Activated naive CD8-positive, alpha-beta T cell treated with anti-CD3 and anti-CD28 coated beads, Interleukin-2, amount 10 ng/mL, durations not matched to agents 7 days and 5 days (primary cell): ENCODE measurements at places on chromosomes 3 and 15.
A peak's percentile ranks its signal among the peaks of the same experiment; 100 is the strongest.

DNA sequence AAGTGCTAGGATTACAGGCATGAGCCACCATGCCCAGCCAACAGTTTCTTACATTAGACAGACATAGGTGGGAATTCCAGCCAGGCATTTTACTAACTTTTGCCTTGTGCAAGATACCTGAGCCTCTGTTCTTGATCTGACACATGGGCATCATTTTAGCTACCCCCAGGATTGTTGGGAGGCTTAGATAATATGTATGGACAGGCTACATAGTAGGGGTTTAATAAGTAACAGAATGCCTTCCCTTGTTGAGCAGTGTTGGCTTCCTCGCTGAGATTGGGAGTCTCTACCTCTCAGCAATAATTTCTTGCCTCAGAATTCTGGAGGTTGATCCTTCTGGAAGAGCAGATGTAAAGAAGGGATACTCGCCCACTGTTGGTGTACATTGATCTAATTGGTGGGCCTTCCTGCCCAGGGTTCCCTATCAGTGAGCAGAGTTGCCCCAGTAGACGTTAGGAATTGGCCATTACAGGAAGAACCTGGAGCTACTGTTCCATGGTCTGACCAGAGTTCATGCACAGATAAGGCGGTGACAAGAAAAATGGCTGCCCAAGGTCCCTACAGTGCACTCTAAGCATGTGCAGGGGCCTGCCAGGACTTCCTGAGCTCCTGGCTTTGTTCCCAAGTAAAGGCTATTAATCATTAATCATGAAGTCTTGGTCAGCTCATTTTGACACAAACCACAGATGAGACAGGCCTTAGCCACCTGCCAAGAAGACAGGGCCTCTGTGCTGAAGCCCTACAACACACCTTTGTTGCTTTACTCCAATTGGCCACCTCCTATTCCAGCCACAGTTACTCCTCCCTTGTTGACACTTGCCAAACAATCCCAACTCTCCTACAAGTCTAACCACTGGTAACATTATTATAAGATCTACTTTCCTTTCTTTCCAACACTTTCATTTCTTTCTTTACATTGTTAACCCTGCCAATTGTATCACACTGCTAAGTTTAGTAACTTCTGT, 5.0 kb upstream of the IL17RE start:
- no peak for DNase-seq

- no peak for DNase-seq
These were observed 781.2 kb downstream of the ROBO1 start for GRCh38 chr3:78986416-78987101.

DNA sequence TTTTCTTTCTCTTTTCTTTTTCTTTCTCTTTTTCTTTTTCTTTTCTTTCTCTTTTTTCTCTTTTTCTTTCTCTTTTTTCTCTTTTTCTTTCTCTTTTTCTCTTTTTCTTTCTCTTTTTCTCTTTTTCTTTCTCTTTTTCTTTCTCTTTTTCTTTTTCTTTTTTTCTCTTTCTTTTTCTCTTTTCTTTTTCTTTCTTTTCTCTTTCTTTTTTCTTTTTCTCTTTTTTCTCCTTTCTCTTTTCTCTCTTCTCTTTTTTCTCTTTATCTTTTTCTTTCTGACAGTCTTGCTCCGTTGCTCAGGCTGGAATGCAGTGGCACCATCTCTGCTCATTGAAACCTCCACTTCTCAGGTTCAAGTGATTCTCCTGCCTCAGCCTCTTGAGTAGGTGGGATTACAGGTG, 335.7 kb downstream of the SQOR start:
- no peak for DNase-seq

GRCh38 chr15:51714162-51714561, 23.3 kb downstream of the LYSMD2 start:
- no peak for DNase-seq

GRCh38 chr3:80285388-80285787, 517.6 kb upstream of the ROBO1 start:
- DNase-seq, result no peak

DNA sequence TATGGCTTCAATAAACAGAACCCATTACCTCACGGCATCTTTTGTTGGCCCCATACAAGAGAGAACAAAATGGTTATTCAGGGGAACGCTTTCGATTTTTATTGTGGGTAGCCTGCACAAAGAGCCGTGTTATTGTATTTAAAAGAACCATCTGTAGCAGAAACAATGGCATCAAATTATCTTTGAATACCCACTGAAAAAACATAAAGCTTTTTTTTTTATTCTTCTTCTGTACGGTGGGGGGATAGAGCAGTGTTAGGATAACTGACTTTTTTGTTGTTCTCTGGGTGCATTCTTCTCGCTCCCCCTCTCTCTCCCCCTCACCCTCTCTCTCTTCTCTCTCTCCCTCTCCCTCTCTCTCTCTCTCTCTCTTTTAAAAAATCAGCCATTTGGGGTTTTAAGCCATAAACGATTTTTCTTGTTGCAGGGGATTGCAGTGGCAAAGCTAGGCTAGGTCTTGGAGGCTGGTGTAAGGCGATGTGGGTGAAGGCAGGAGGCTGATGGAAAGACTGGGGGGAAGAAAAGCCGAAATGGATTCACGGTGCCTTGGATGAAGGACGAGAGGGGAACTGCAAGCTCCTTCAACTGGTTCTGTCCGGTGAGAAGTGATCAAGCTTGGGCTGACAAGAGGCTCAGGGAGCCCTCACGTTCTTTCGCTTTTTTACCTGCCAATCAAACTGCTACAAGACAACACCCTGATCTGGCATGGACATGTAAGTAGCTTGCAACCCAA, 12.4 kb upstream of the SOX2 start:
- no peak for DNase-seq

DNA sequence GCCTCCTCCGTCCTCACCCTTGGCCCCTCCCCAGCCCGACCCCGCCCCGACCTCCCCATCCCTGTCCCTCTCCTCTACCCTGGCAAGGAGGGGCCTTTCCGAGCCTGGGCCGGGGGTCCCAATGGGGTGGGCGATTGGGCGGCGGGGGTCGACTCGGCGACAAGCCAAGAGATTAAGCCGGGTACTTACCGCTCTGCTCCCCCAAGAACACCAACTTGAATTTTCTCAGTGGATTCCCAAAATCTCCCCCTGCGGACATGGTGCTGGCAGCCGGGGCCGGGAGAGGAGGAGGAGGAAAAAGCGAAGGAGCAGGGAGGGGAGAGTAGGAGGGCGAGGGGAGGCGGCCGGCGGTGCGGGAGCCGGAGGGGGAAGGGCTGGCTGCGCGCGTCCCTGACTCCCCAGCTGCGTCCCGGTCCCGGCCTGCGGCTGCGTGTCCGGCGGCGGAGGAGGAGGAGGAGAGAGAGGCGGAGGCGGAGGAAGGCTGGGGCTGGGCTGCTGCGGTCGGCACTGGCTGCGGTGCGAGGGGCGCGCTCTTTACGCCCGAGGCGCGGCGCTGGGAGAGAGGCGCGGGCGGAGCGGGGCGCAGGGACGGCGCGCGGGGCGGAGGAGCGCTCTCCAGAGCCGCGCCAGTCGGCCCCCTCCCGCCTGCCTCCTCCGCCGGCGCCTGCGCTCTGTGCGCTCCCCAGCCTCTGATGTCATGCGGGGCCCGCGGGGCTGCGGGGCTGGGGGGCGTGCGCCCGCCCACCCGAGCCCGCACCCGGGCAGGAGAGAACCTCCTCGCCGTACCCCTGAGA, at the start of gene RAB6B:
Gene RAB6B, minus strand, starts transcription at position 675 of the 794 bp plus-strand sequence. Its CDS starts 416 bp downstream, at position 259.
- peak; percentile 53 for DNase-seq

- no peak for DNase-seq
These were observed 1.2 kb downstream of the ERC2 start for GRCh38 chr3:56467108-56467507.

- no peak for DNase-seq
These were observed 30.5 kb downstream of the TNK2 start for GRCh38 chr3:195877767-195878423.

DNA sequence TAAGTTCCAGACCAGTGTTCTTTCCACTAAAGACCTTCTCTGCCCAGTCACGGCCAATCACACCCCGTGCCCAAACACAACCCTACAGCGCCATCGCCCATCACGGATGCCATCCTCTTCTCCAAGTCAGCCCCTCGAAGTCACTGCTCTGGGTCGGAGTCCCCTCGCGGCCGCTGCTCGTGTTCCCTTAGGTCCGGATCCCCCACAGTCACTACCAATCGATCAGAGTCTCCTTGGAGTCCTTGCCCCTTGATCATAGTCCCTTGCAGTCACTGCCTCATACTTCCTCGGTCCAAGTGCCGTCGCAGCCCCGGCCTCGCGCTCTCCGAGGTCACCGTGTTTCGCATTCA, 461 bp downstream of the PCYT1A start:
- no peak for DNase-seq
